ENCODE measurements at places on chromosomes 6 and 20. TPM values are rescaled to one million over a fixed set of nuclear protein-coding genes. Genes with fewer than 3 reads are reported as not detected.

OPRL1 gene
- total RNA-seq, result 1.9 TPM

ROS1 gene
- not detected for total RNA-seq

HLA-DQB1 gene
- total RNA-seq, result not detected

ACTL10 gene
- total RNA-seq, result 3.0 TPM

C4A gene
- 4.1 TPM for total RNA-seq

GPLD1 gene
- not detected for total RNA-seq

ELOVL2 gene
- under 0.01 TPM for total RNA-seq

PI16 gene
- total RNA-seq, result not detected

NR2E1 gene
- not detected for total RNA-seq

CPXM1 gene
- total RNA-seq, result 0.83 TPM

MLN gene
- not detected for total RNA-seq

SLC12A5 gene
- 0.17 TPM for total RNA-seq

CST2 gene
- not detected for total RNA-seq

OPN5 gene
- total RNA-seq, result not detected

RUNX2 gene
- total RNA-seq, result 4.5 TPM

TNFRSF6B gene
- total RNA-seq, result 66.5 TPM

MAFB gene
- total RNA-seq, result 3.3 TPM

MRPL18 gene
- 107 TPM for total RNA-seq

DTD1 gene
- 53.9 TPM for total RNA-seq

WFDC13 gene
- total RNA-seq, result not detected

NHSL1 gene
- 26.3 TPM for total RNA-seq

MCUR1 gene
- total RNA-seq, result 9.1 TPM

HEY2 gene
- total RNA-seq, result not detected

KLHDC3 gene
- total RNA-seq, result 64.1 TPM

ECT2L gene
- not detected for total RNA-seq

AIF1 gene
- not detected for total RNA-seq

LCA5 gene
- total RNA-seq, result 4.8 TPM

CUTA gene
- 147 TPM for total RNA-seq

C6orf89 gene
- 52.3 TPM for total RNA-seq

PRL gene
- not detected for total RNA-seq

MMP24 gene
- 0.29 TPM for total RNA-seq

HFE gene
- 20.7 TPM for total RNA-seq

OR2H2 gene
- not detected for total RNA-seq

EDN1 gene
- 0.87 TPM for total RNA-seq

SYNDIG1 gene
- total RNA-seq, result 0.17 TPM

AFG1L gene
- total RNA-seq, result 5.7 TPM

LAMP5 gene
- total RNA-seq, result 0.15 TPM

WFDC10B gene
- not detected for total RNA-seq

HIVEP1 gene
- total RNA-seq, result 8.3 TPM

PRR18 gene
- not detected for total RNA-seq

PANK2 gene
- 62.2 TPM for total RNA-seq

SOX18 gene
- total RNA-seq, result 0.29 TPM

RSPO3 gene
- total RNA-seq, result 2.3 TPM

SCRT2 gene
- not detected for total RNA-seq

PRND gene
- total RNA-seq, result not detected

TUBB2B gene
- total RNA-seq, result 4.1 TPM

FHL5 gene
- total RNA-seq, result not detected

PMEPA1 gene
- 0.33 TPM for total RNA-seq

HCK gene
- not detected for total RNA-seq

HLA-DMB gene
- total RNA-seq, result 0.50 TPM

OR2J3 gene
- not detected for total RNA-seq

COX4I2 gene
- total RNA-seq, result not detected

OR2H1 gene
- total RNA-seq, result not detected

RAD21L1 gene
- not detected for total RNA-seq

DUSP15 gene
- not detected for total RNA-seq

Data from smooth muscle cell of trachea (primary cell).